ENCODE measurements at places on chromosomes 1 and 21. TPM values are rescaled to one million over a fixed set of nuclear protein-coding genes. Genes with fewer than 3 reads are reported as not detected.

- H3K27ac ChIP-seq: no peak overlapping the region
- peaks cover 3% of the 10 kb centered on the region for H3K4me1 ChIP-seq
- peaks cover 44% of the 10 kb centered on the region for H3K36me3 ChIP-seq
- no peak overlapping the region for H3K4me3 ChIP-seq
- H3K27me3 ChIP-seq: no peaks in the 10 kb centered on the region
Observed at GRCh38 chr21:33411949-33412430, 8.8 kb downstream of the IFNGR2 start.

The OR2T33 gene
- not detected for total RNA-seq

DNA sequence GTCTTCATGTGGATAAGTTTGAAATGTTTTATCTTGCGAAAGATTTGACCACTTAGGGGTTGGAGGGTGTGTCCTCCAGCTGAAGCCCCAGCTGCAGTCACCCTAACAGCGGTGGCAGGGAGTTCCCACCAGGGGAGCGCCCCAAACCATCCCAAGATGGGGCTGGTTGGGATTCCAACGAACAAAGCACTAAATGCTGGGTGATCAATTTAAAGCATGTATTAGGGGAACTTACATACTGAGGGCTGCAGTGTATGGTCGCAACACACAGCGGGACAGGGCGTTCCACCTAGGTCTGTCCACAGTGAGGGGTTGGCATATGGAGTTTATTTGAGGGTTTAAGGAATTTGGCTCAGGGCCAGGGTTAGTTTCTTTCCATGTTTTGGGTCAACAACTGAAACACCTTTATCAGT, 26.3 kb downstream of the SLC37A1 start:
- H3K4me3 ChIP-seq: no peak overlapping the region
- H3K4me1 ChIP-seq: no peaks in the 10 kb centered on the region
- H3K27me3 ChIP-seq: no peaks in the 10 kb centered on the region
- H3K27ac ChIP-seq: no peak overlapping the region
- peaks cover 5% of the 10 kb centered on the region for H3K36me3 ChIP-seq

DNA sequence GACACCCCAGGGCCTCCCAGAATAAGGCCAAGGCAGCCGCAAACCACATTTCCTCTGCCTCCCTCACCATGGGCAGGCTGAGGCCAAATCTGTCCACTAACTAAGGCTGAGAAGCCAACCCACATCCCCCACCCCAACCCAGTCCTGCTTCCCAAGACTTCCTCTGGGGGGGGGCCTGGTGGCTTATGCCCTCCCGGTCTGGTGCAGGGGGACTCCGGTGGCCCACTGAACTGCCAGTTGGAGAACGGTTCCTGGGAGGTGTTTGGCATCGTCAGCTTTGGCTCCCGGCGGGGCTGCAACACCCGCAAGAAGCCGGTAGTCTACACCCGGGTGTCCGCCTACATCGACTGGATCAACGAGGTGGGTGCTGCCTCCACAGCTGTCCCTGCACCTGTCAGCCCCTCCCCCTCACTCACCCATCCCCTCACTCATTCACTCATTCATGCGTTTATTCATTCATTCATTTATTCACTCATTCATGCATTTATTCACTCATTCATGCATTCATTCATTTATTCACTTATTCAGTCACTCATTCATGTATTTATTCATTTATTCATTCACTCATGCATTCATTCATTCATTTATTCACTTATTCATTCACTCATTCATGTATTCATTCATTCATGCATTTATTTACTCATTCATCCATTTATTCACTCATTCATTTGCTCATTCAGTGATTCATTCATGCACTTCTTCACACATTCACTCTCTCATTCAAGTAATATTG, 7.3 kb downstream of the CTRC start:
- H3K27me3 ChIP-seq: no peaks in the 10 kb centered on the region
- DNase-seq: no peak
- H3K4me3 ChIP-seq: no peak overlapping the region
- H3K27ac ChIP-seq: no peak overlapping the region

DNA sequence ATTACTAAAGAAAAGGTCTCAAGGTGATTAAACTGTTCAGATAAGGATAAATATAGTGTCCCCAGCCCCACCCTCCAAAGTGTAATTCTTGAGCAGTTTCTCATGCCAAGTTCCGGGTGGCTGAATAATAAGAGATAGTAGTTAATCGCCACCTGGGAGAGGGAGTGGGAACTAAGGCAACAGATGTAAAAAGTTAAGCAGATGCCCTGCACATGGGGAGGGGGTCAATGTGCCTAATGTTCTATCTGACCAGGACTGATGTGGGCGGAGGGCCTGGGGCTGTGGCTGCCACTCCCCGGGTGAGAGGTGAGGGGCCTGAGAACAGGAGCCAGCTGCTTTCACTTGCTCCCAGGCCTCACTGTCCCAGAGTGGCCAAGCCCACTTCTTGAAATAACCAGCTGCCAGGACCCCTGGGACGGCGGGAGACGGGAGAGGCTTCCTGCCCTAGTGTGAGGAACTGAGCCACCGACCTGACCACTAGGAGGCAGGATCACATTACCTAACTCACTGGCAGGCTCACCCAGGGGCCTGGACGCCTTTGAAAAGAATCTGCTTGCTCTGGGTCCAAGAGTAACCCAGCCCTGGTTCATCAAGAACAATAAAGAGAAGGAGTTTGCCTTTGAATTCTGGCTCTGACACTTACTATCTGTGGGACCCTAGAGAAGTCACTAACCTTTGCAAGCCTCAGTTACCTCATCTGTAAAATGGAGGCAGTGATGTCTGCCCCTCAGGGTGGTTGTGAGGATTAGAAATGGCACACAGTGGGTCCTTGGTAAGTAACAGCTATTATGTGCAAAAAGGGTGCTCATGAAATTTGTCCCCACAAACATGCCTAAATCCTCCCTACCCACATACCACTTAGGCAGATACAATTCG, 179.2 kb downstream of the ATG4C start:
- no peaks in the 10 kb centered on the region for H3K36me3 ChIP-seq
- H3K4me1 ChIP-seq: no peaks in the 10 kb centered on the region
- peak overlapping the region; percentile 66 for H3K27ac ChIP-seq
- peak; percentile 96 for DNase-seq
- H3K4me3 ChIP-seq: no peak overlapping the region
